ENCODE measurements at places on chromosomes 7 and 10.

DNA sequence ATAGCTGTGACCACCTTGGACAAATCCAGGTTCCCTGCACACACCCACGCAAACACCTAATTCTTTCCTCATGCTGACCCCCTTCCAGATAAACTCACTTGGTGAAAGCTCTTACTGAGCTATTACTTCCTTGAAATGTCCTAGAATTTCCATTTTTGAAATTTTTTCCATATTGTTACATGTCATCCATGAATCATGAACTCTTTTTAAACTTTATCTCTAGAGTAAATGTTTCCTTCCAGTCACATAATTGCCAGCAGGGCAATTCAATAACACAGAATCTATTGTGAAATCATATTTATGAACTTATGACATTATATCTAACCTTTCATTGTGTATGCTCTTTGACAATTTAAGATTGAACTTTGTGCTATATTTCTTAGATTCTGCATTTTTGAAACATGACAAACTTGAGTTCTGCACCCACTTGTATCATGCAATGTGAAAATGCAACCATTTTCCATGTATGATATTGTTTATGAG is 26.8 kb upstream of the FGL2 start:
- DNase-seq: no peak

DNA sequence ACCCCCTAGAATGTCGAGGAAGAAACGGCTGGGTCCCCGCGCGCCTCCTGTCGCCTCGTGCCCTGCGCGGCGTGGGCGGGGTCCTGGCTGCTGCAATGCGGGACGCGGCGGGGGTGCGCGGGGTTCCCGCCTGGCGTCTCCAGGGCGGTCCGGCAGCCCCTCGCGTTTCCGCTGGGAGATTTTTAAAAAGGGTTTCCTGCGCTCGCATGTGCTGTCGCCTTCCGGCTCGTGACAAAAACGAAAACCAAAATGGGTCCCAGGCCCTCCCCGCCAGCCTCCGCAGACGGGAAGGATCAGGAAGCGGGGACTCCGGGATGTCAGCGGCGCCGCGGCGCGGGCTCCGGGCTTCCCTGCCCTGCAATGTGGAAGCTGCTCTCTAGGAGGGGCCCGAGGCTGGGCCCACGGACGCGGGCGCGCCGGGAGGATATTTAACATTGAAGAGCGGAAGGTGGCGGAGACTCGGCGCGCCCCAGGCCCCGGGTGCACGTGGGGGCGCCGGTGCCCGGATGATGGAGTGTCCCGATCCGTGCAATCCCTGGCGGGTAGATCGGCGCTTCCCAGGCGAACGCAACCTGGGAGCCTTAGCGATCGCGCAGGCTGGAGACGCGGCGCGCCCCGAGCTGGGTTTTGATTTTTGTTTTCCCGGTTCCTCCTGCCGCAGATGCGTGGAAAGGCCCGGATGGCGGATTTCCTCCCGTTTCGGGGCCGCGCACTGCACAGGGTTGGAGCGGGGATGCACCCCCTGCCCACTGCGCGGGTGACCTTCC is 1.0 kb downstream of the PFKP start:
- peak; percentile 76 for DNase-seq

- no peak for DNase-seq
Observed at GRCh38 chr10:92164036-92164696, 126.7 kb downstream of the CPEB3 start.

DNA sequence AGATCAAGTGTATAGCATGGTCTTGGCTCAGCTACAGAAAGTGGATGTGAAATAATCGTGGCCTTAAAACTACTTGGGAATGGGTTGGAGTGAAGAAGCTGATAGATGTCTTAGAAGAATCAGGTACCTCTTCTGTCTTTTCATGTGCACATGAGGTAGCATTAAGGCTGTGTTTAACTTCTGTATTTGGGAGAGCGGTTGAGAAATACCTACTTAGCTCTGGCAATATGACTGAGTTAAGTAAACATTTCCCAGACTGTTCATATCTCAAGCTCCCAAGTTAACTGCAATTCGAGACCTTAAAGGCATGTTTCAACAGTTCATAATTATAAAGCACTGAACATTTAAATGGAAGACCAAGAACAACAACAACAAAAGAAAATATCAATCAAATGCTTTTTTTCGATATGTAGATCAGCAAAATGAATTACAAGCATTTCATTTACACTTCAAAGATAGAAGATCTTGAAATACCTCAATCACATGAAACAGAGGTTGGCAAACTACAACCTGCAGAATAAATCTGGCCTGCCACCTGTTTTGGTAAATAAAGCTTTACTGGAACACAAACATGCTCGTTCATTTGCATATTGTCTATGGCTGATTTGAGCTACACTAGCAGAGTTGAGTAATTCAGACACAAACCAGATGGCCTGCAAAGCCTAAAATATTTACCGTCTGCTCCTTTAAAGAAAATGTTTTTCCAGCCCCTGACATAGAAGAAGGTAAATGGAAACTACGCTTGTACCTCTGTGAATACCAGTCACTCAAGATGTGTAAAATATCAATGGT is 337.1 kb upstream of the GLI3 start:
- no peak for DNase-seq

GRCh38 chr7:150410680-150411346 is 31.7 kb downstream of the ZNF775 start:
- no peak for DNase-seq

GRCh38 chr10:55550236-55550635 is 749.2 kb upstream of the PCDH15 start:
- DNase-seq: no peak

DNA sequence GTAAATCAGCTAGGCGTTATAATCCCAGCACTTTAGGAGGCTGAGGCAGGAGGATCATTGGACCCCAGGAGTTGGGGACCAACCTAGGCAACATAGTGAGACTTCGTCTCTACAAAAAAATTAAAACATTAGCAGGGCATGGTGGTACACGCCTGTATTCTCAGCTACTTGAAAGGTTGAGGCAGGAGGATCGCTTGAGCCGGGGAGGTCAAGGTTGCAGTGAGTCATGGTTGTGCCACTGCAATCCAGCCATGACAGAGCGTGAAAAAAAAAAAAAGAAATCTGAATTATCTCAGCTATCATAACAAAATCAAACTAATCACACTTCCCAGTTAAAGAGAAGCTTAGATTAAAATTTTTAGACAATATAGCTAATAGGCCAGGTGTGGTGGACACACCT is 35.3 kb downstream of the ATAD1 start:
- DNase-seq: no peak

GRCh38 chr10:88794731-88795130 is 7.8 kb upstream of the LIPM start:
- no peak for DNase-seq

GRCh38 chr7:37942934-37943610 is 22.6 kb downstream of the EPDR1 start:
- no peak for DNase-seq

GRCh38 chr7:40330408-40330807 is 195.6 kb downstream of the SUGCT start:
- DNase-seq: no peak

DNA sequence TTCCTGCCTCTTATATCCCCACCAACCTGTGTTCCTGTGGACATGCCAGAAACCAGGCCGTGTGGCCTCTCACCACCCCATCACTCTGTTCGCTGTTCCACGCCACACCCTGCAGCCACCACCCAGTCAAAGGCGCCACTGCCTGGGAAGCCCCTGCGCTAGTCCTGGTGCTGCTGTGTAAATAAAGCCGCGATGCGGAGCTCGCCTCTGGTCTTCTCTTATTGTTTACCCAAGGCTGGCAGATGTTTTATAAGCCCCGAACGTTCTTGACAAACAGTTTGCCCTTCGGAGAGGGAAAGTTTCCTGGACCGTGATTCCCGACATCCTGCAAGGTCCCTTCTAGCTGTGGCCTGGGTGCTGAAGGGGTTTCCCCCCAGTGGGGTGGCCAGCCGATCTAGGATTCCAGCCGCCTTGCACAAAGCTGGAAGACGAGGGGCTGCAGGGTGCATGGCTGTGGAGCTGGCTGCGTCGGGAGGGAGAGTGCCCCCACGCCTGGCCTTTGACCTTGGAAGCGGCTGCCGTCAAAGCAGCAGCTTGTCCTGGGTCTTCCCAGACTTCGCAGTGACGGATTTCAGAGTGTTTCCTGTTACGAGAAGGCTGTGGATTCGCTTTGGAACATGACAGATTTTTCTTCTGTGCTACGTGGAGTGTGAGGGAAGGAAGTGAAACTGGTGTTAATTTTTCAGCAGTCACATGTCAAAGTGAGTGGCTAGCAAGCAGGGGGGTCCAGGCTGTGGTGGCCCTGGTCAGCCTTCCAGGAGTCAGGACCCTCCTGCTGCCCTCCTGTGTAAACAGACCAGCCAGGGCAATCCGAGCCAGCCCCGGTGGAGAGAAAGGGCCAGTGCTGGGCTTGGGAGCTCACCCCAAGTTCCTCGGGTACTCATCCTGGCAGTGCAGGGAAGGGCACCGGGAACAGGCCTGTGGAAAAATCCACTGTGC is 61.6 kb downstream of the LHPP start:
- peak; percentile 37 for DNase-seq

- peak; percentile 48 for DNase-seq
Observed at GRCh38 chr10:28375399-28376354, 72.8 kb upstream of the MPP7 start.

DNA sequence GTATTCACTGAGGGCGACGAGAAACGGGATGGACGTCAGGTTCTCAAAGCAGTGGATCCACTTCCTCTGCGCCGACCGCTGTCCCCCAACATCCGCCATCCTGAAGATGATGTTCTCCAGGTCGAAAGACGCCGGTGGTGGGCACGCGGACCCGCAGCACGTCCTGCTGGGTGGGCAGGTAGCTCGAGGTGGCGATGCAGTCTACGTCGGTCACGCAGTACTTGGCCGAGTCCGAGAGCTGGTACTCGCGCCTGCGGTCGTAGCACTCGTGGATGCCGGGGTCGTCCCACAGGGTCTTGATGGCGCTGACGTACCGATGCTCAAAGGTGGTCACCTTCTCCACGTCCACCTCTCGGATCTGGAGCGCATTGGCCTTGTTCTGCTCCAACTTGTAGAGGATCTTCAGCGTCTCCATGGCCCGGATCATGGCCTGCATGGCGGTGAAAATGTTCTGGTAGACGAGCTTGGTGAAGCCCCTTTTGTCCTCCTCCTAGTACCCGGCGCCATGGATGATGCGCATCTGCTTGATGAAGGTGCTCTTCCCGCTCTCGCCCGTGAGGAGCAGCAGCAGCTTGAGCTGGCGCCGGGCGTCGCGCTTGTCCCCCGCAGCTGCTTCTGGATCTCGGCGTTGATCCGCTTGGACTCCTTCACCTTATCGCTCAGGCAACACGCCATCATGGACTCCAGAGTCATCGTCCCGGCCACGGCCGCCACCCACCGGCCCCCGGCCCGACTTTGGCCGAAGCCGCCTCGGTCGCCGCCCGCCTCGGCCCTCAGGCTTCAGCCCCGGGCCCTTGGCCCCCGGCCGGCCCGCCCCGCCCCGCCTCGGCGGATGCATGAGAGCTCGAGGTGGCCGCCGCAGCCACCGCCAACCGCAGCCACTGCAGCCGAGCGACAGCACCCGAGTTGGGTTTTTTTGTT is 122.9 kb upstream of the KCTD7 start:
- DNase-seq: no peak

- peak; percentile 7 for DNase-seq
Observed at GRCh38 chr7:28389504-28390395, 22.6 kb upstream of the CREB5 start.

DNA sequence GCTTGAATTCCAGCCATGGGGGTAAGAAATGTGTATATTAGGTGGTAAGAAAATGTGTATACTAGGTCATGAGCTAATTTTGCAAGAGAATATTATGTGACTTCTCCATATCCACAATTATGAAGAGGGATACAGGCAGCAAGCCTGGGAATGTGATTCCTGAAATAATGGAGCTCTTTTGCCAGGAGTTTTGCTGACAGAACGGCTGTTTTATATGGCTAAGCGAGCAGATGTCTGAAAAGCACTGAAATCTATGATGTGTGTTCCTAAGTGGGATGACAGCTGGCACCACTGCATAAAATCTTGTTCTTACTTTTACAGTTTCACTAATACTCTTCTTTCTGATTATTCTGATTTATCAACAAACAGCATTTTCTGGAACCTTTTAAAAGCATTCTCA is 386.0 kb upstream of the HPS1 start:
- no peak for DNase-seq

DNA sequence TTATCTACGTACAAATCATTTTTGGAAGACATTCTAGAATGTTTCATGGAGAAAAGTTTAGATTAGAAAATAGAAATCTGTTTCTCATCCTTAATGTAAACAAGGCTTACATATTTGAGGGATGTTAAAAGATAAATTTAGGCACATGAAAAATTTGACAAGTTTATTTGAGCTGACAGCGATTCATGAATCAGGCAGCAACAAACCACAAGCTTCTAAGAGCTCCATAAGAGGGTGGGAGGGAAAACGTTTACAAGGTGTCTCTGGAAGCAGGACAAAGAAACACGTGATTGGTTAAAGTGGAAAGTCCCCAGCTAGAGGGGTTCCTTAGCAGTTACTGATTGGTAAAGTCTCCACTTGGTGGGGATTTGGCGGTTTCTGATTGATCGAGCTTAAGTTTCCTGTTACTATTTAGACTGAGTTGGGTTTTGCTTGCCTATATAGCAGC is 228.9 kb upstream of the PITRM1 start:
- DNase-seq: peak; percentile 46

DNA sequence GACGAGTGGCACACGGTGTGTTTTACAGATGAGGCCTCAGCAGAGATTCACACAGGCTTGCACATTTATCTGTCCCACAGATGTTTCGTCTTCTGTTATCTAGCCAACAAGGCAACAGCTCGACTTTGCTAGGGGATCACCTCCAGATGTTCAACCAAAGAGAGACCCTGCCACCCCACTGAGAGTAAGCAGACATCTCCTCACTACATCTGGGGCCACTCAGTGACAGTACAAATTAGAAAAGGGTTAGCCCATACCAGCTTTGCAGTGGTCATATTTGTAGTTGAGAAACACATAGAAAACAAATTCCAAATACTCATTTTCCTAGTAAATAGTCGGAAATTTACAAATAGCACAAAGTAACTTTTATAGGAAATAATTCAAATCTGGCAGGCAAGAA is 164.2 kb downstream of the HDAC9 start:
- DNase-seq: no peak
